ENCODE measurements at places on chromosomes 7 and 10.

DNA sequence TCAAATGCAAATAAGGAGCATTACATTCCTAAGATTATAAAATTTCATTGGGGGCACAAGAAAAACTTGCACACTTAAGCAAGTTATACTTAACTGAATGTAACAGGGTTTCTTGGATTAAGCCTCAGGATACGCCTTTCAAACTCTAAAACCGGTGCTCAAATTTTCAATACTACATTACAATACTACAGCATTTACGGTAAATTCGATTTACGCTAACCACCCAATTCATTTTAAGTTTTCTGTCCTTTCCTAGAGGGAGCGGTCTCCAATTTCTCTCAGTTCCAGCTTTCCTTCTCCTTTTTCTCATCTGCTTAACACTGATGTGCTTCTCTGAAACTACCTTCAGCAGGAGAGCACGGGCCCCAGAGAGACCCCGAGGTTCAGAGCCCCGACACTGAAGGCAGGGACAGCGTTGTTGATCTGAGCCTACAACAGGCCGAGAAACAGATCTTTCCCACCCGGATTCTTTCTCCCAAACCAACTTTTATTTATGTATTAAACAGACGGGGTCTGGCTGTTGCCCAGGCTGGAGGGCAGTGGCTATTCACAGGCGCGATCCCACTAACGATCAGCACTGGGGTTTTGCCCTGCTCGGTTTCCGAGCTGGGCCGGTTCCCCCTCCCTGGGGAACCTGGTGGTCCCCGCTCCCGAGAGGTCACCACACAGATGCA is 798 bp downstream of the ZNF425 start:
- peak; percentile 17 for DNase-seq

DNA sequence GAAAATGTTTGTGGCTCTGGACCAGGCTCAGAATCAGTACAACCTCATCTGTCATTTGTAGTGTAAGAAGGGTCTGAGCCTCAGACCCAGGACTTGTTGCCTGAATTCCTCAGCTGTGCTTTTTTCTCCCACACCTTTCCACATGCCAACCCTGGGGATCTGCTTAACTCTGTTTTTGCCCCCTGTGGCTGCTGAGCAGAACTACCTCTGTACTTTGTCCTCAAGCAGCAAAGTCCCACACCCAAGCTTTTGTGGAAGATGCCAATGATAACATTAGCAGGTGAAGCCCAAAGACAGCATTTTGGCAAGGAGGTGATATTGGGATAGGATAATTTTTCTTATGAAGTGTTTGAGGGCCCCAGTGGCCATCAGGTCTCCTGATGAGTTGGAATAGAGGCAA is 5.8 kb upstream of the CYP2C18 start:
- DNase-seq, result no peak

DNA sequence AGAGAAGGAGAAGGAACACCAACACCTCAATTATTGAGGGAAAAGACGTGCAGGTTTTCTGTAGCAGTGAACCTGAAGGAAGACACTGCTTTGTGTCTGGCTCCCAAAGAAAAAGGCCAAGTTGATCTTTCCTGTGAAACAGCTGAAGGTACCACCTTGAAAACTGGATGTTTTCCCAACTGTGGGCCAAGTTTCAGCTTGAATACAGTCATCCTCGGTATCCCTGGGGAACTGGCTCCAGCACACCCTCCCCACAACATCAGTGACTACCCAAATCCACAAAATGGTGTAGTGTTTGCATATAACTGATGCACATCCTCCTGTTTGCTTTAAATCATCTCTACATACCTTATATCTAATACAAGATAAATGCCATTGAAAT is 297.0 kb upstream of the PITRM1 start:
- no peak for DNase-seq

- DNase-seq, result peak; percentile 29
Observed at GRCh38 chr7:28629216-28629842, 217.0 kb downstream of the CREB5 start.

Data from RCC 7860 (cell line).